Thoracic aorta (tissue), 2 donors: ENCODE measurements at places on chromosomes 4 and X. TPM values are rescaled to one million over a fixed set of nuclear protein-coding genes. Genes with fewer than 3 reads are reported as not detected.

- no peak for DNase-seq
Measured at GRCh38 chrX:47651043-47651905, 911 bp upstream of the ELK1 start.

DNA sequence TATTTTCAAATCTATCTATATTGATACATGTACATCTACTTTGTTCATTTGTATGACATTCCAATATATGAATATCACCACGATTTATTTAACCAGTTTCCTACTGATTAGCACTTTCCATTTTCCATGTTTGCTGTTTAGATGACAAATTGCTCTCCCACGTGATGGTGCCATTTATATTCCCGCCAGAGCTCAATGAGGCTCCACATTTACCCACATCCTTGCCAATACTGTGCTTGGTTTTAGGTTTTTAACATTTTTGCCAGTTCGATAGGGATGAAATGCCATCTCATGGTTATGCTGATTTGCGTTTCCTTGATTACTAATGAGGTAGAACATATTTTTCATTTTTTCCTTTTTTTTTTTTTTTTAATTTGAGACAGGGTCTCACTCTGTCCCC, 86.7 kb upstream of the TRIM2 start:
- no peak for DNase-seq

Gene DUSP21
- not detected for total RNA-seq

DNA sequence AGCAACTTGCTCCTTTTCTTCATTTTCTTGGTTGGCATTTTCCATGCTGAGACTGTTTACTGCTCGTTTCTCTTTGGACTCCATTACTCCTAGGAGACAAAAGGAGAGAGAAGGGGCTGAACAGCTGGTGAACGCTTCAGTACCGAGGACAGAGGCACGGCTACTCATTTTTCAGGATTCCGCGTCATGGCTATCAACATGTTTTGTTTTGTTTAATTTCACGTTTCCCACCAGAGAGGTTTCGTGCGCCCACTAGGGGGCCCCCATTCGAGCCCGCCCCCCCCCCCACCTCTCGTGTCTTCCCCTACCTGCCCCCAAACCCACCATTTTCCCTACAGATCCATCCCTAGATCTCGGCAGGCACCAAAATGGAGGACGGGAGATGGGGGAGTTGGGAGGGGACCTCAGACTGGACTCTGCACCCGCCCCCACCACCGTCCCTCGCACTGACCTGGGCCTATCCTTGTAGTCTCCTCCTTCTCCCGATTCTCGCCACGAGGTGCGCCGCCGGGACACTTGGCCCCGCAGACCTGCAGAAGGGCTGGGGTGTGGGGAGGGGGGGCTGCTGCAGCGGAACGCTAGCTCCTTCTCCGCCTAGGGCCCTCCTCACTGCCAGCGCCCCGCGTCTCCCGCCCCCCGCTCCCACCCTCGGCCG, 653 bp downstream of the BEX1 start:
- DNase-seq = no peak

Gene KCNIP4
- total RNA-seq = not detected

DNA sequence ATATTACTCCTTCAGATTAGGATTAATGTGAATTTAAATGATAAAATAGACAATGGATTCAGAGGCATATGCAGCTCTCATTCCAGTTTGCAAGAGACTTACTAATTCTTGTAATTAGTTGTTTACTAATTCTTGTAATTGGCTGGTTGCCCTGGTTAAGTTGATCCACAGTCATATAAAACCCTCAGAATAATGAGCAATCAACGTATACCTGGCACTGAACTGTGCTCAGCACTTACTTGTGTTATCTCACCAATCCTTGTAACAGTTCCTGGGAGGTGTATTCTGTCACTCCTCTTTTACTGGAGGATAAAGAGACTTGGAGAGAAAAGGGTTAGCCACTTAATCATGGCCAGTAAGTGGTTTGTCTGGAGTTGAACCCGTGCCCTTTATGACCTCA, 10.5 kb downstream of the HERC5 start:
- no peak for DNase-seq

Gene SLC9B1
- not detected for total RNA-seq

DNA sequence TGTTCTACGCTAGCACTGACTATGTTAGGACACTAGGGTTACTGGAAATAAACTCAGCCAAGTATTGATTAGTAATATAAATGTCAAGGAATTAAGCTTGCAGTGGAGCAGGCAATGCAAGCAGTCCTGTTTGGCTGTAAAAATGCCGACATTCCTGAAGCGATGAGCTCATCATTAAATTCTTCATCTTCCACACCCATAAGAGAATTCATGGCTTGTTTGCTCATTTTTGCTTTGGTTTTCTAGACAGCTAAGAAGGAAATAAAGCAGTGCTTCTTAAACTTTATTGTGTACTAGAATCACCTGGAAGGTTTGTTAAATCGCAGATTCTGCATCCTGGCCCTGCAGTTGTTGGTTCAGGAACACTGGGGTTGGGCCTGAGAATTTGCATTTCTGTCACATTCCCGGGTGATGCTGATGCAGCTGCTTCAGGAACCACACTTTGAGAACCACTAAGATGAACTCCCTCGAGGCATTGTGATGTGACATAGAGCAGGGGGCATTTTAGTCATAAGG, 17.8 kb downstream of the ANXA3 start:
- no peak for DNase-seq

DNA sequence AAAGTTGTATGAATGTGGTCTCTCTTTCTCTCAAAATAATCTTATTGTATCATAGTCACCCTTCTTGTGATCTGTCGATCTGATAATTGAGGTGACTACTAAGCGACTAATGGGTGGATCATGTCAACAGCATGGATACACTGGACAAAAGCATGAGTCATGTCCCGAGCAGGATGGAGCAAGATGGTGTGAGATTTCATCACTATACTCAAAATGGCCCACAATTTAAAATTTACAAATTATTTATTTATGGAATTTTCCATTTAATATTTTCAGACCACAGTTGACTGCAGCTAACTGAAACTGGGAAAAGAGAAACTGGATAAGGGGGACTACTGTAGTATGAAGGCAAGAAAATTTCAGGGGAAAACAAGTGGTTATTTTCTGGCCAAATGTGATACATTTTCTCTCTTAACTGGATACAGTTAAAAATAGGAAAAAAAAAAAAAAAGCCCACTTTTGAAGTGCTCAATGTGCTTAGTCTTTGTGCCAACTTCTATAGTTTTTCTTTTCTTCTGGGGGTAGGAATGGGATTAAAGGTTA, 25.3 kb downstream of the FAM241A start:
- no peak for DNase-seq

- no peak for DNase-seq
Measured at GRCh38 chrX:49704691-49705404, 9.1 kb upstream of the PAGE1 start.

Gene EOLA2
- total RNA-seq = 34.6 TPM

Gene DMP1
- total RNA-seq = 0.21 TPM

DNA sequence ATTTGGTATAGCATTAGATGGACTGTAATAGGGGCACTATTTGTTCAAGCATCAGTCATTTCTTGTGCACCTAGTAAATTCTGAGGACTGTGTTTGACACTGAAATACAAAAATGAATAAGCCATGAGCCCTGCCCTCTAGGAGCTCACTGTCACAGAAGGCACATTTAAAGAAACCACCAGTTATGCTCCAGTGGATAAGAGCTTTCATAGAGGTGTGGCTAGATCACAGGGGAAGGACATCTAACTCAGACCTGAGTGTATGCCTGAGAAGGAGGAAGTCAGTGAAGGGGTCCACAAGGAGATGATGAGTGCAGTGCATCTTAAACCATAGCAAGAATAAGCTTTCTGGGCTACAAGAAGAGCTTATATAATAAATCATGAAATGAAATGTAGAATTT, 40.1 kb downstream of the BTC start:
- DNase-seq = no peak

DNA sequence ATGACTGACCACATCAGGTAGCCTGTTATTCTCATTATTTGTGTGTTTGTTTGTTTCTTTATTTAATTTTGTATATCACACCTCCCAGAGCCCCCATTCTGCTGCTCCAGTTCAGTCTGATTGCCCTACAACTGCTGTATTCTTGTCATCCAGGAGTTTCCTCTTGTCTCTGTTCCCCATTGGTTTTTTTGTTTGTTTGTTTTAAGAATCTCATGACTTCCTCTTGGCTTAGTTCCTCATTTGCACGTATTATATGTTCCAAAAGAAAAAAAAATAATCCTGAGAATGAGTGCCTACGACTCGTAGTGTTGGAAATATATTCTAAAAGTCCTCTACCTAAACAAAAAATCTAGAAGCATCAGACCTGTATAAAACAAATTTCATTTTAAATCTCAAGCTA, 142.3 kb upstream of the SLIT2 start:
- no peak for DNase-seq

DNA sequence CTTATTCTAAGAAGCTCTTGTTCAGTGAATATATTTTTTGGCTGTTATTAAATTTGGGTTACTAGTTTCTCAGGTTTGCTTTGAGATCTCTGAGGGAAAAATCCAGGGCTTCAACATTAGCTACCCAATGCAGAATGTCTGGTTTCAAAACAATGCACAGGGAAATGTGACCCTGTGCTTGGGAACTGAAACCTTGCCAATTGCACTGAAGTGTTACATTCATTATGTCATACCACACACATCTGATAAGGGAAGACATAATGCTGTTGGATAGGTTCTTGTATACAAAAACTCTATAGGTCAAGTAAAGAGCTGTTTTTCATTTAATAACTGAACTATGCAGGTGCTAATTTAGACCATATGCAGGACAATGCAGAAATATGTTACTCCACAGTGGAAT, 345.3 kb upstream of the BMP3 start:
- DNase-seq = no peak

Gene TFE3
- 83.8 TPM for total RNA-seq

DNA sequence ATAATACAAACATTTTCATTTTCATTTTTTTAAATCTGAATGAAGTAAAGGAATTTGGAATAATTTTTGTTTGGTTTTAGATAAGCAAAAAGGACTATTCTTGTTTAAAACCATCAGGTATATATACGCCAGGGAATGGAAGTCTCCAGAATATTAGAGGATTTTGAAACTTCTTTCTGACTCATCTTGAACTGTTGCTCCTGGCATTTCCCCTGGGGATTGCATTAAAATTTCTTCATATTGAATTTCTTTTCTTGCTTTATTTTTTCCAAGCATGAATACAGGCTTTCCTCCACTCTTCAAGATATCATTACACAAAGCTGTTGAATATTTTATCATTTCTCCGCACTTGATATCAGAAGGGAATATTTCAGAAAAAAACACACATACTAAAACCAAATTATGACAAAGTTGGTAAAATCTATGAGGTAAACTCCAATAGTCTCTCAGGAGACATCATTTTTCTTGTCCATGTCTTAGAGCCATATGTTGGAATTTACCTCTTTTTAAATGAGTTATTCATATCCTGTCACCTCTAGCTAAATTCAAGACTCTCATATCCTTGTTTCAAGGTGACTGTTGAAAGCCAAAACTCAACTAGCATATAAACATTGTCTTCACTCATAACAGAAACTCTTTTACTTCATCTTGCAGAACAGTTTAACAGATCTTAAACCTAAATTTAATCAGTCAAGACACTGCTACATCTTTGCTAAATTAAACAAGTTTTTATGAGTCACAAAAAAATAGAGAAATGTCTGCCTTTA, 20.7 kb upstream of the CSN1S1 start:
- DNase-seq = no peak

DNA sequence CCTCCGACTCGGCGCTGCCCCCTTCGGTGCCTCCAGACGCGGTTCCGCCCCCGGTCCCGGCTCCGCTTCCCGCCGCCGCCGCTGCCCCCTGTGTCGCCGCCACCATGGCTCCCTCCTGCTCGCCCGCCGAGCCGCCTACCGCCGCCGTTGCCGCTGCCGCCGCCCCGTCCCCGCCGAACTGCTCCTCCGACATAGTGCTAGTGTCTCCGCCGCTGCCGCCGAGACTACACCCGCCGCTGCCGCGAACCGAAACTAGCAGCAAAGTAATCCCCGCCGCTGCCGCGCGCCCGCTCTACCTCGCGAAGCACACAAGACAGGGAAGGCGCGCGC, 340 bp downstream of the HNRNPD start:
- no peak for DNase-seq

- DNase-seq = no peak
Measured at GRCh38 chr4:184434501-184435066, 39.8 kb downstream of the IRF2 start.

DNA sequence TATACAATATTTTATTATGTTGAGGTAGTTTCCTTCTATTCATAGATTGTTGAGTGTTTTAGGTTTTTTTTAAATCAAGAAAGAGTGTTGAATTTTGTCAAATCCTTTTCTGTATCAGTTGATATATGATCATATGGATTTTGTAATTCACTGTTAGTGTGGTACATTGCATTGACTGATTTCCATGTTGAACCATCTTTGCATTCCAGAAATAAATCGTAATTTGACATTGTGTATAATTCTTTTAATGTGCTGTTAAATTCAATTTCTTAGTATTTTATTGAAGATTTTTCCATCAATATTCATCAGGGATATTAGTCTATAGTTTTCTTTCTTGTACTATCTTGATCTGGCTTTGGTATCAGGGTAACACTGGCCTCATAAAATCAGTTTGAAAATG, 103.8 kb downstream of the LRBA start:
- DNase-seq = no peak

DNA sequence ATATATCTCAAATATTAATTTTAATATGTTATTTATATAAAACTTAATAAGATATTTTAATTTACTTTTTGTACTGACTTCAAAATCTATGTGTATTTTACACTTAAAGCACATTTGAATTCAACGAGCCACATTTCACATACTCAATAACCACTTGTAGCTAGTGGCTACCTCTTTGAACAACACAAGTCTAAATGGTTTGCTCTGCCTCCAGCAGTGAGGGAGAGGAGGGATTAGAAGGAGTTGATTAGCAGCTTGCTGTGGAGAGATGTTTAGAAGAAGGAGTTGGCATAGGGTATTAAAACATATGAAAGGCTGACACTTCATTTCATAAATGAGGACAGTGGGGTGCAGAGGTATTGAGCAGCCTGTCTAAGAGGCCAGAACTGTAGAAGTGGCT, 124.0 kb downstream of the ARHGAP24 start:
- DNase-seq = no peak

Gene ODAM
- not detected for total RNA-seq

- no peak for DNase-seq
Measured at GRCh38 chrX:97308171-97308570, 424.5 kb downstream of the RPA4 start.

- no peak for DNase-seq
Measured at GRCh38 chr4:14241574-14241973, 614.0 kb upstream of the BOD1L1 start.

- no peak for DNase-seq
Measured at GRCh38 chrX:128929271-128930057, 593.8 kb downstream of the SMARCA1 start.

Gene CTAG2
- not detected for total RNA-seq

GRCh38 chr4:76155979-76156378, 7.8 kb upstream of the NUP54 start:
- DNase-seq = no peak

GRCh38 chrX:150848914-150849365, 49.5 kb downstream of the CD99L2 start:
- DNase-seq = no peak

GRCh38 chr4:153934688-153935017, 145.8 kb upstream of the SFRP2 start:
- no peak for DNase-seq

Gene AKAP4
- not detected for total RNA-seq
